Stimulated activated CD8-positive, alpha-beta memory T cell treated with anti-CD3 and anti-CD28 coated beads, Interleukin-4, amount 100 ng/mL, for 4 hours (primary cell): ENCODE measurements at places on chromosomes 1 and 21.

GRCh38 chr21:42332557-42333317, 17.5 kb upstream of the TFF3 start:
- no peak for DNase-seq

- no peak for DNase-seq
These were observed 166.9 kb downstream of the TNFSF18 start for GRCh38 chr1:172883844-172884243.

- no peak for DNase-seq
These were observed 157.9 kb upstream of the BACE2 start for GRCh38 chr21:41010101-41010435.

DNA sequence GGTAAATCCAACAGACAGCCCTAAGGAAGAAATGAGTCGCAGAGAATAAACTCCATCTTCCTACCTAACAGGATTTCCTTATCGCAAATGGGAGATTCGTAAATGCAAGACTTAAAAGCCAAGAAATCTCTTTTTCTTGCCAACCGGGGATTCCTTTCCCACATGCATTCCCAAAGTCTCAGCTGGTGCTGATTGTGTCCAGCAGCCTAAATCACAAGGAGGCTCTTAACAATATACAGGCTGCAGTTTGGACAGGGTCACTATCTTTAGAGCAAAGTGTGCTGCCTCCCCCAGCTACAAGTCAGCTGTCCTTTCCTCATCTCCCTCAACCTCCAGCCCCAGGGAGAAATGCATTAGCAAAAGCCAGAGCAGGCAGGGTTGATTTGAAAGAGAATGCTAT, 189.8 kb upstream of the PLXNA2 start:
- DNase-seq: no peak

- no peak for DNase-seq
These were observed 15.1 kb downstream of the USP25 start for GRCh38 chr21:15744926-15745325.

GRCh38 chr21:33948096-33948950, 32.7 kb upstream of the ATP5PO start:
- peak; percentile 62 for DNase-seq

DNA sequence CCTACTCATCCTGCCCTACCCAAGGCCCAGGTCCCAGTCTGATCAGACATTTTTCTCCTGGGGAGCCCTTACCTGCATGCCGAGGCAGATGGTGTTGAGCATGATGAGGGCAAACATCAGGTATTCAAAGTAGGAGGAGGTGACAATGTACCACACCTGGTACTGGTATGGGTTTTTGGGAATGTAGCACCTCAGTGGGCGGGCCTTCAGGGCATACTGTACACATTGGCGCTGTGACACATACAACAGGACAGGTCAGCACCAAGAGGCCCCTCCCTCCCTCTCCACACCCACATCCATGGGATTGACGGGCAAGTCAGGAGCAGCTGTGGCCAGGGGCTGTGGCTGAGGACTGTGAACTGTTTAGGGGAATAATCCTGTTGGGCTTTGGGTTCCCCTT, 37.1 kb upstream of the KIF21B start:
- DNase-seq: no peak

GRCh38 chr1:43329995-43330751, 7.4 kb upstream of the MPL start:
- peak; percentile 4 for DNase-seq

DNA sequence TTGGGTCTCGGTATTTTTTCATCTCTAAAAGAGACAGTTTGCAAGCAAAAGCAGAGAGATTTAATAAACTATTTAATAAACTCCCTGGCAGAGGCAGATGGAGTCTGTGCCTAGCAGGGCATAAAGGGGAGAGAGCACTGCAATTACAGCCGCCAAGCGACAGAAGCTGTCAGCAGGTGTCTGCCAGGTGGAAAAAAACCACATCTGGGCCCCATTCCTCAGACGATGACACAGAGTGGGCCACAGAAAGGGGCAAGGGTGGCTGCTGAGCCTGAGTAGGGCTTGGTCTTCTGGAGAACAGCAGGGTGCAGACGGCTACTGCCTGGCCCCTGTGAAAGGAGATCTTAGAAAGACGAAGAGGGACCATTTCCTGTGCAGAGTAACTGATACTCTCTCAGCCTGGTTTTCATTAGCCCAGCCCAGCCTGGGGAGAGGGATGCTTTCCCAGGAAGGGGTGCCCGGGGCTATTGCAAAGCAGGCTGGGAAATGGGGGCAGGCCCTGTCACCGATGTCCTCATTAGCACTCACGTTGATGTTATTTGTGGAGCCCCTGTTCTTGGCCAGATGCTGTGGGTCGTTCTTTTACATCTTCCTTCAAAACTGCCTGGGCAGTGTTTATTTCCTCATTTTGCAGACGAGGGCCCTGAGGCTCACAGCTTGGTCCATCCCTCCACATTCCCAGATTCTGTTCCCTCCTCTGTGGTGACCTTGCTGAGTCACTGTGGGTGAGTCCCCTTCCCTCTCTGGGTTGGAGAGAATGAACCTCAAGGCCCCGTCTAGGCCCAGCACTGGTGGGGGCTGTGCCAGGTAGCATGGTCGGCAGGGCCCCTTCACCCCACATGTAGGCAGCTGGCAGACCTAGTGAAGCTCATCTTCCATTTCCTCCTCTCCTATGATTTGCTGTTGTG, 472.7 kb downstream of the PTPRU start:
- DNase-seq: no peak

GRCh38 chr21:41345934-41346685, 15.7 kb upstream of the MX2 start:
- DNase-seq: no peak

- DNase-seq: no peak
These were observed 55.0 kb downstream of the COL24A1 start for GRCh38 chr1:86101616-86102015.

DNA sequence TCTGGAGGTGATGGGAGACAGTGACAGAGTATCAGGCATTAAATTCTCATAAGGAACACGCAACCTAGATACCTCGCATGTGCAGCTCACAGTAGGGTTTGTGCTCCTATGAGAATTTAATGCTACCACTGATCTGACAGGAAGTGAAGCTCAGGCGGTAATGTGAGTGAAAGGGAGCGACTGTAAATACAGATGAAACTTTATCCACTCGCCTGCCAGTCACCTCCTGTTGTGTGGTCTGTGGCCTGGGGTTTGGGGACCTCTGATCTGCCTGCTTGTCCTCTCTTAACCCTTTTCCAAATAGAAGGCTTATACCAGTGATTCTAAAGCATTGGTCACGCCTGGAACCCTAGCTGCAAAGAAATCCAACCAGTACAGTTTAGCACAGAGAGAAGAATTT, 15.3 kb downstream of the GABPA start:
- no peak for DNase-seq

DNA sequence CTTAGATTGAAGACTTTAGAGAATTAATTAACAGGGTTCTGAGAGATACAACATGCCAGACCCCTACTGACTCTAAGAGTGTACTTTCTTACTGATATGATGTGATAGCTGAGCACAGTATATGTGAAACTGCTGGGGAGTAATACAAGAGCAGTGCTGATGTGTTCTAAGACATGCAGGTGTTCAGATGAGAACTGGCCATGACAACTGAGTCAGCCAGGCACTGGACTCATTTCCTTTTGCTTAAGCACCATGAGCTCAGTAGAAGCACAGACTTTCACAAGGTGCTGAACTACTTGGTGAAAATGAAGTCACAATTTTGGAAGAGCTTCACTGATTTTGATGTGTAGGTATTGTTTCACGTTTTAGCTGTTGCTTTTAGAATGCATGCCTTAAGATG, 15.9 kb upstream of the POGZ start:
- DNase-seq: no peak

GRCh38 chr21:41168391-41169257, 664 bp downstream of the BACE2 start:
- no peak for DNase-seq

GRCh38 chr1:180208264-180208663, 21.8 kb upstream of the LHX4 start:
- no peak for DNase-seq

DNA sequence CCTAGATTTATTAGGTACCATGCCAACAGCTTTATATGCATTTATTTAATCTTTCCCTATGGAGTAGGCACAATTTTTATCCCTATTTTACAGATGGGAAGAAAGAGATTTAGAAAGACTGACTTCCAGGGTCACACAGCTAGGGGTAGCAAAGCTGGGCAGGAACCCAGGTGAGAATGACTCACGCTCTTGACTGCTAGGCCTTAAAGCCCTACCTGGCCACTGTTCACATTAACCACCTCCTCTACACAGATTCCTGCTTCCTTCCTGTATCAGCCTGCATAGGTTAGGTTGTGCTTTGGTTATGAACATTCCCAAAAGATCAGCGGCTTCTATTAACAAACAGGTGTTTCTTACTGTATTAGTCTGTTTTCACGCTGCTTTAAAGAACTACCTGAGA, 53.2 kb downstream of the DNAJC6 start:
- DNase-seq: no peak

GRCh38 chr1:229471175-229471574, 37.0 kb downstream of the NUP133 start:
- DNase-seq: no peak

DNA sequence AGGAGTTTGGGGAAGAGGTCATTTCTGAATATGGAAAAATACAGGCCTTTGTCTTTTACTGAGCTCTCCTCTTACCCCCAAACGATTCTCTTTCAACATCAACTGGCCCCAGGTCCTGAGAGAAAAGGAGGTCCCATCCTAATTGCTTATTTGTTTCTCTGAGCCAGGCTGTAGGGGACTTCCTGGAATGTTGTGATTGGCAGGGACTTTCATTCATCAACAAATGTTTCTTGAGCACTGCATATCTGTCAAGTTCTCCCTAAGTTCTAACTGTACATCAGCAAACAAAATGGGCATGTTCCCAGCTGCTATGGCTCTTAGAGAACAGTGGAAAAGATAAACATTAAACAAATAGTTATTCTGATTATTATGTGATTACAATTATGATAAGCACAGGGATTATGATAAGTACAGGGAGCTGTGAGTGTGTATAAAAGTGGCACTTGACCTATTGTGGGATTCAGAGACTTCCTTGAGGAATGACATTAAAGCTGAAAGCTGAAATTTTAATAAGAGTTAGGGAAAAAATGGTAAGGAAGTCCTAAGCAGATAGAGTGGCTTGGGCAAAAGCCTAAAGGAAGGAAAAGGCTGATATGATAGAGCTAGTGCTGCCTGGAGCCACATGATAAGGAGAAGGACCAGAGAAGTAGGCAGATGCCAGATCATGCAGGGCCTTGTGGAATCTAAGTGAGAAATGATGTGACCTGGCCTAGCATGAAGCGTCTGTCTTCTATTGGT, 11.6 kb downstream of the GPX7 start:
- DNase-seq: no peak

DNA sequence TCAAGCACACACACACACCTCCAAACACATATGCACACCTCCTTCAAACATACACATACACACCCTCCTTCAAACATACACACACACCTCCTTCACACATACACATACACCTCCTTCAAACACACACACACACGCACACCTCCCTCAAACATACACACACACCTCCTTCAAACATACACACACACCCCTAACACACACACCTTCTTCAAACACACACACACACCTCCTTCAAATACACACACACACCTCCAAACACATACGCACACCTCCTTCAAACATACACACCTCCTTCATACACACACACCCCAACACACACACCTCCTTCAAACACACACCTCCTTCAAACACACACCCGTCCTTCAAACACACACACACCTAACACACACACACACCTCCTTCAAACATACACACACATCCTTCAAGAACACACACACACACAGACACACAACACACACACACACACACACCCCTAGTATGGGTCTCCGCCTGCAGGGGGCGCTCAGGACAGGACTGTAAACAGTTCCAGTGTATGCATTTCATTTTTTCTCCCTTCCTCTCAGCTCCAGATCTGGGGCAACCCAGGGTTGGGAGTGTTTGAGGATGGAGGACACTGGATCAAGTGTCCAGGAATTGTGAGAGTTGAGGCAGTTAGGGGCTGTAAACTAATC, 12.1 kb downstream of the LGR6 start:
- DNase-seq: no peak

GRCh38 chr1:224053456-224053855, 60.5 kb upstream of the FBXO28 start:
- no peak for DNase-seq

- no peak for DNase-seq
These were observed at the start of gene PLPPR5 for GRCh38 chr1:99004861-99005442. Gene PLPPR5 (minus strand): TSS chr1:99004861. CDS start chr1:99004671, 190 bp downstream.

GRCh38 chr1:17128361-17128760, 9.1 kb upstream of the PADI2 start:
- no peak for DNase-seq

- DNase-seq: no peak
These were observed 6.5 kb upstream of the CELA2B start for GRCh38 chr1:15469361-15469760.

GRCh38 chr1:59900640-59901039, 25.9 kb downstream of the CYP2J2 start:
- DNase-seq: no peak

DNA sequence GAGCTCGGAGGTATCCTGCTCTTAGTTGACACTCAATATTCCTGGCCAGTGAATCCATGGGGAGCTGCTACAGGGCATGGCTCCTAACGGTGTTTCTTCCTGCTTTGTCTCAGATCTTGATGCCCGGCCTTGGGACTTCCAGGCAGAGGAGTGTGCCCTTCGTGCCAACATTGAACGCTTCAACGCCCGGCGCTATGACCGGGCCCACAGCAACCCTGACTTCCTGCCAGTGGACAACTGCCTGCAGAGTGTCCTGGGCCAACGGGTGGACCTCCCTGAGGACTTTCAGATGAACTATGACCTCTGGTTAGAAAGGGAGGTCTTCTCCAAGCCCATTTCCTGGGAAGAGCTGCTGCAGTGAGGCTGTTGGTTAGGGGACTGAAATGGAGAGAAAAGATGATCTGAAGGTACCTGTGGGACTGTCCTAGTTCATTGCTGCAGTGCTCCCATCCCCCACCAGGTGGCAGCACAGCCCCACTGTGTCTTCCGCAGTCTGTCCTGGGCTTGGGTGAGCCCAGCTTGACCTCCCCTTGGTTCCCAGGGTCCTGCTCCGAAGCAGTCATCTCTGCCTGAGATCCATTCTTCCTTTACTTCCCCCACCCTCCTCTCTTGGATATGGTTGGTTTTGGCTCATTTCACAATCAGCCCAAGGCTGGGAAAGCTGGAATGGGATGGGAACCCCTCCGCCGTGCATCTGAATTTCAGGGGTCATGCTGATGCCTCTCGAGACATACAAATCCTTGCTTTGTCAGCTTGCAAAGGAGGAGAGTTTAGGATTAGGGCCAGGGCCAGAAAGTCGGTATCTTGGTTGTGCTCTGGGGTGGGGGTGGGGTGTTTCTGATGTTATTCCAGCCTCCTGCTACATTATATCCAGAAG, 16.7 kb downstream of the ALX3 start:
- DNase-seq: peak; percentile 54

- DNase-seq: no peak
These were observed 74.6 kb downstream of the PGBD5 start for GRCh38 chr1:230351514-230351913.

- no peak for DNase-seq
These were observed 512.1 kb downstream of the LMO4 start for GRCh38 chr1:87840767-87841166.

GRCh38 chr1:19317126-19317910, 5.2 kb downstream of the SLC66A1 start:
- no peak for DNase-seq
